ENCODE measurements at places on chromosomes 2 and 18.

- DNase-seq = no peak
Measured at GRCh38 chr2:102098756-102099155, 43.8 kb upstream of the IL1R1 start.

- DNase-seq = no peak
Measured at GRCh38 chr2:203559641-203560040, 24.5 kb upstream of the RAPH1 start.

GRCh38 chr2:30217644-30218337 lies 13.5 kb upstream of the LBH start:
- DNase-seq = no peak

- no peak for DNase-seq
Measured at GRCh38 chr18:47882641-47883040, 47.8 kb downstream of the SMAD2 start.

DNA sequence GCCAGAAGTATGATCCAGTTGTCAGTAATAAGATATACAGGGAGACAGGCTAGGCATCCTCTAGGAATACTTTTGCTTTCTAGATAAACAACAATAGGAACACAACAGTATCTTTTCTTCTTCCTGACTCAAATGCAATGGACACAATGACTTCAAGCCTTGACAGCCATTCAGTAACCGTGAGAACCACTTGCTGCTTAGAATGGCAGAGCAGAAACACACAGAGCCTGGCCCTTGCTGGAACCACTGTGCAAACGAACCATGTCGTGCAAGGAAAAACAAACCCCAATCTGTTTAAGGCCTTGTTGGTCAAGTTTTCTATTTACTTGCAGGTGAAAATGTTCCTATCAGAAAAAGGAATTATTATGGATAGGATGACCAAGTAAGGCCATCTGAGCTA lies 18.8 kb downstream of the TRIP12 start:
- no peak for DNase-seq

All from stimulated activated CD8-positive, alpha-beta memory T cell treated with anti-CD3 and anti-CD28 coated beads, Interleukin-15, amount 100 ng/mL, for 24 hours (primary cell).